Omental fat pad (tissue), 4 donors: ENCODE measurements at places on chromosomes 7 and 10. TPM values are rescaled to one million over a fixed set of nuclear protein-coding genes. Genes with fewer than 3 reads are reported as not detected.

The EPHB6 gene
- 89.0 TPM for total RNA-seq

The ST7 gene
- 29.5 TPM for total RNA-seq

The SIRT1 gene
- 26.5 TPM for total RNA-seq

The ACBD7 gene
- total RNA-seq: not detected

The HOXA4 gene
- total RNA-seq: 3.8 TPM
